NAMALWA (cell line): ENCODE measurements at places on chromosomes 16 and 17.

DNA sequence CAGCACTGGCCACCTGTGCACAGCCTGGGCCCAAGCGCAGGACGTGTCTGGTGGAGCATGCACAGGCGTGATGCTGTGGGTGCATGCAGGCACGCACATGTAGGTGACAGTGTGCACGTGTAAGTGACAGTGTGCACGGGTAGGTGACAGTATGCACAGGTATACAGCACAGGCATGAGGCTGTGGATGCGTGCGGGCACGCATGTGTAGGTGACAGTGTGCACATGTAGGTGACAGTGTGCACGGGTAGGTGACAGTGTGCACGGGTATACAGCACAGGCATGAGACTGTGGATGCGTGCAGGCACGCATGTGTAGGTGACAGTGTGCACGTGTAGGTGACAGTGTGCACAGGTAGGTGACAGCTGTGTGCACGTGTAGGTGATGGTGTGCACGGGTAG is 7.9 kb downstream of the RPUSD1 start:
- DNase-seq: no peak

DNA sequence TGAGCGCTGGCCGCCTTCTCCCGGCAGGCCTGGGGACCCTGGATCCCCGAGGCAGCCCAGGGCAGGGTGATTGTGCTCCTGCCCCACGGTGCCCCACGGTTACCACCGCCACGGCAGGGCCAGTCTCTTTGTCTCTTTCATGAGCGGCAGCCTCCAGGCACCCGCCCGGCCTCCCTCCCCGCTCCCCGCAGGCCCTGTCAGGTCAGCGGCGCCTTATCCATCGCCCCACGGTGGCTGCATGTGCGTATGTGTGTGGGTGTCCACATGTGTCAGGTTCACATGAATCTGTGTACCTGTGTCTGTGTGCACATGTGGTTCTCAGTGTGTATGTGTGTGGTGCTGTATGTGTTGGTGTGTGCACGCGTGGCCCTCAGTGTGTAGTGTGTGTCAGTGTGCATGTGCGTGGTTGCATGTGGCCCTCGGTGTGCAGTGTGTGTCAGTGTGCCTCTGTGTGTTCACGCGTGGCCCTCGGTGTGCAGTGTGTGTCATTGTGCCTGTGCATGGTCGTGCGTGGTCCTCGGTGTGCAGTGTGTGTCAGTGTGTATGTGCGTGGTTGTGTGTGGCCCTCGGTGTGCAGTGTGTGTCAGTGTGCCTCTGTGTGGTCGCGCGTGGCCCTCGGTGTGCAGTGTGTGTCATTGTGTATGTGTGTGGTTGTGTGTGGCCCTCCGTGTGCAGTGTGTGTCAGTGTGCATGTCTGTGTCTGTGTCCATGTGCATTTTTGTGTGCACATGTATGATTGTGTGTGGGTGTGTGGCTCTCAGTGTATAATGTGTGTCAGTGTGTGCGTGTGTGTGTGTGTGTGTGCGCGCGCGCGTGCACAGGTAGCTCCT is 239.2 kb upstream of the GSE1 start:
- no peak for DNase-seq

DNA sequence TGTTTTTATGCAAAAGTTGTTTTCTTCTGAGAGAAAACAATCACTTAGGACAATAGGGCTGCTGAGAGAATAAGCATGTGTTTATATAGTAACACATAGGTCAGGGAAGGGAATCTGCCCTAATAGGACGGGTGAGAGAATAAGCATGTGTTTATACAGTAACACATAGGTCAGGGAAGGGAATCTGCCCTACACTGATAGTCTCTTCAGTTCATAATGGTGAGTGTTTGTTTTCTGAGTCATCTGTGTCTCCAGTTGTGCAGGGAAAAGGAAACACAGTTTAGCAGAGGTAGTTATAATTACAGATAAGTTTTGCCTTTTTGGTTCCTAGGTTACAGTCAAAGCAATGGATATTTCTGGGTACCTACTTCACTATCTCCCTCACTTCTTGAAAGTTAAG is 252.3 kb upstream of the CA10 start:
- DNase-seq: no peak

- peak; percentile 25 for DNase-seq
Observed at GRCh38 chr16:74469946-74470478, 48.7 kb upstream of the CLEC18B start.

DNA sequence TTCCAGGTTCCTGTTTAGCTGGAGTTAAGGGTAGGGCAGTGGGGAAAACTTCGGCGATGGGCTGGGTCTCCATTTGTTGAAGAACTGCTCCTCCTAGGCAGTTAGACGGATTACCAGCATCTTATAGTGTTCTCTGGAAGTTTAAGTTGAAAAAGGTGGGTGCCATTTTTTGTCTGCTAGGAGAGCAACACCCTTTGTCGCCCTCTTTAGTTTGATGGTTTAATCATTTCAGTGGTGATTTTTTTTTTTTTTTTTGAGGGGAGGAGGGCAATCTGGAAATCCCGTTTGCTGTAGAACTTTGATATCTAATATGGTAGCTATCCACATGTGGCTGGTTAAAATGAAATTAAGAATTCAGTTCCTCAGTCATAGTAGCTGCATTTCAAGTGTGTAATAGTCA is 4.1 kb downstream of the UBFD1 start:
- DNase-seq: peak; percentile 35

- DNase-seq: peak; percentile 29
Observed at GRCh38 chr17:30780343-30780742, 44.1 kb downstream of the CRLF3 start.

DNA sequence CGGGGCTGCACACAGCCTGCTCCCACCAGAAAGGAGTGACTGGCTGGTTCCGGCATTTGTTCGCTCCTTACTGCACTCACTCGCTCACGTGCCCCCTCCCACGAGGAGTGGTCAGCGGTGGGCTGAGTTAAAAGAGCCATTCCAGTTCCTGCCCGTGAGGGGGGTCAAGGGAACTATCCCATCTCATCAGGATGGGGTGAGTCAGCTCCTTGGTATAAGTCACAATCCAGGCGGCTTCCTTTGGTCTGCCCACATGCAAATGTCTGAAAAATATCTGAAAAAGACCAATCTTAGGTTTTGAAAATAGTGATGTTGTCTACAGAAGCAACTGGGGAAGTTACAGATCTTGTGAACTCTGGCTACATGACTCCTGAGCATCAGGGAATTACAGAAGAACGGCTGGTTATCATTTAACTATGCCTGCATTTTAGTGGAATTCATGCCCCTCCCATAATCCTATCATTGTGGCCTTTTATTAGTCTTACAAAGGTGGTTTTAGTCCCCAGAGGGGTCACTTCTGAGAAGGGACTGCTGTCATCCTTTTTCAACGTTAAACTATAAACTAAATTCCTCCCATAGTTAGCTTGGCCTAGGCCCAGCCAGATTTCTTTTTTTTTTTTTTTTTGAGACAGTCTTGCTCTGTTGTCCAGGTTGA is 9.8 kb upstream of the TNFSF12 start:
- no peak for DNase-seq

- peak; percentile 52 for DNase-seq
Observed at GRCh38 chr17:30363715-30364202, 15.0 kb upstream of the CPD start.

DNA sequence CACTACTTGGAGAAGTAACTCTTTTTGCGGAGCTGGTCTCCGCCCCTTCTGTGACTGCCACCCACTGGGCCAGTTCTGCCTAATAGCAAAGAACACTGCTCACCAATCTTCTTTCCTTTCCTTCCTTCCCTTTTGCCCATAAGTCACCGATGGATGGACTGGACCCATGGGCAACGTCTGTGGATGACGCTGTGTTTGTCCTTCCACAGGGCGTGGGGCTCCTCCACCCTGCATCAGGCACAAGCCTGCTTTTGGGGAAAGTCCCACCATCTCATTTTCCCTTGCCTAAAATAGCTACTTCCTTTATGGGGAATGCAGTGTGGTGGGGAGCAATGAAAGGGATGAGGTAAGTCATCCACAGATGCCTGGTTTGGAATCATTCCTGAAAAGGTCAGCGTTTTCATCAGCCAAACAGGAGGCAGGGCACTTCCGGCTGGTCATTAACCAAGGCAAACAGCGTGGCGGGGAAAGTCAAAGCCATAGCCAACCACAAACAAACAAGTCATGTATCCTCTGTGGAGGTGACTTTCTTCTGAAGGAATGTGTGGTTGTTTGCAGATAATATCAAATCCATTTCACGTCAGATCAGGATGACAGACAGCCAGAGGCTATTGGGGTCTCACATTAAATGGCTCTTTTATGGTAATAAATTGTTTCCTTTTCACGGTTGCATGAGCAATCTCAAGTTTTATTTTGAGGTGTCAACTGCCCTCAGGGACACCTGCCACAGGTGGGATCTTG is 30.7 kb upstream of the MED9 start:
- no peak for DNase-seq

DNA sequence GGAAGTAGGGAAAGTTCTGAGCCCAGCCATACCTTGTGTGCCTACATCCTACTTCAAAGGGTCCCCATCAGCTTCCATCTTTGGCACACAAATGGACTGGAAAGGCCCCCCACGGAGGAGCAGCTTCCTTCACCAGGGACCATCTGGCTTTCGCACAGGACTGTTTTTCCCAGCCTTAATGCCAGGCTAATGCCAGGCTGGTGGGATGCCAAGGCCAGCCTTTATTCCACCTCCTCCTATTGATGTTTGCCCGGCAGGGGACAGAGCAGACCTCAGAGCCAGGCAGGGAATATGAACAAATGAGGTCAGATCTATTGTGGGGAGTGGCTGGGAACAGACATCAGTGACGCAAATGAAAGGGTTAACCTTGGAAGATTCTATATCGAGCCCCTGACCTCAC is 5.7 kb downstream of the GPR179 start:
- no peak for DNase-seq

- peak; percentile 47 for DNase-seq
Observed at GRCh38 chr17:75843577-75844529, at the start of gene UNC13D. Gene UNC13D, minus strand, starts transcription at chr17:75844404. Its CDS starts 67 bp downstream, at chr17:75844337.

- no peak for DNase-seq
Observed at GRCh38 chr17:9177212-9177611, 155.9 kb downstream of the NTN1 start.

DNA sequence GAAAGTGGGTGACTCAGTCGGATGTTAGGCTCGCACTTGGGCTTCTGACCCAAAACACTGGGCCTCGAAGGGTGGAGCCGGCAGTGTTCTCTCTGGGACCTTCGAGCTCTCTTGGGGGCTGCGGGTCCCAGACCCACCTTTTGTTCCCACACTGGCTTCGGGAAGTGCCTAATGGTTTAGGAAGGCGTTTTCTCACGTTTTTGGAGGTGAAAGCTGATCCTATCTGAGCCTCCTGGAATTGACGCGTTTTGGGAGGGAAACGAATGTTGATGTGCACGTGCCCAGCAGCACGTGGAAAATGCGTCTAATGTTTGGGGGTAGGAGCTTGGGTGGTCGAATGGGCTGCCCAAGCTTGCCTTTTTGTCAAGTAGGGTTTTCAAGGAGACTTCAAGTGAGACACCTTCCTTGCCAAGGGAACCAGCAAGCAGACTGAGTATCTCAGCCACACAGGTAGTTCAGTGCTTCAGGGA is 666 bp downstream of the HGS start:
- DNase-seq: no peak

DNA sequence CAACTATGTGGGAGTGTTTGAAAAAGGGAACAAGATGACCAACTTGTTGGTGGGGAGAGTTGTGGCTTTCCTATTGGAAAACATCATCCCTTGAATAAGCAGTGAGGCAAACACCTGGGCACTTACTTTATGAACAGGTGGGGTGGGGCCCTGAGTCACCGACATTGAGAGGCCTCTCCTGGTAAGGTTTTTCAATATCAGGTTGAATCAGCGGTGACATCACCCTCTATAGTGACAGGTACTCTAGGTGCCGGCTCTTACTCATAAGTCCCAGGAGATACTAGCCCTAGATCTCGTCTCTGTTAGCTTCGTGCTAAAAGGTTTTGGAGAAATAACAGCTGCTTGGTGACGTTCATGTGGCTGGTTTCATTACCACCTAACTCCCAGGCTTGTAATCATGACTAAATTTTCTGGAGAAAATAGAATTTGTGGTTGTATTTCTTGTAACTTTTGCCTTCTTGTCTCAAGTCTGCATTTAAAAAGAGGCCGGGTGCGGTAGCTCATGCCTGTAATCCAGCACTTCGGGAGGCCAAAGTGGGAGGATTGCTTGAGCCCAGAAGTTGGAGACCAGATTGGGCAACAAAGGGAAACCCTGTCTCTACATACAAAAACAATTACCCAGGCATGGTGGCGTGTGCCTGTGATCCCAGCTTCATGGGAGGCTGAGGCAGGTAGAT is 19.3 kb downstream of the CDH1 start:
- DNase-seq: peak; percentile 33

GRCh38 chr17:1515640-1516387 is 598 bp downstream of the INPP5K start:
- DNase-seq: peak; percentile 81

- DNase-seq: no peak
Observed at GRCh38 chr16:64975821-64976220, 146.0 kb downstream of the CDH11 start.

DNA sequence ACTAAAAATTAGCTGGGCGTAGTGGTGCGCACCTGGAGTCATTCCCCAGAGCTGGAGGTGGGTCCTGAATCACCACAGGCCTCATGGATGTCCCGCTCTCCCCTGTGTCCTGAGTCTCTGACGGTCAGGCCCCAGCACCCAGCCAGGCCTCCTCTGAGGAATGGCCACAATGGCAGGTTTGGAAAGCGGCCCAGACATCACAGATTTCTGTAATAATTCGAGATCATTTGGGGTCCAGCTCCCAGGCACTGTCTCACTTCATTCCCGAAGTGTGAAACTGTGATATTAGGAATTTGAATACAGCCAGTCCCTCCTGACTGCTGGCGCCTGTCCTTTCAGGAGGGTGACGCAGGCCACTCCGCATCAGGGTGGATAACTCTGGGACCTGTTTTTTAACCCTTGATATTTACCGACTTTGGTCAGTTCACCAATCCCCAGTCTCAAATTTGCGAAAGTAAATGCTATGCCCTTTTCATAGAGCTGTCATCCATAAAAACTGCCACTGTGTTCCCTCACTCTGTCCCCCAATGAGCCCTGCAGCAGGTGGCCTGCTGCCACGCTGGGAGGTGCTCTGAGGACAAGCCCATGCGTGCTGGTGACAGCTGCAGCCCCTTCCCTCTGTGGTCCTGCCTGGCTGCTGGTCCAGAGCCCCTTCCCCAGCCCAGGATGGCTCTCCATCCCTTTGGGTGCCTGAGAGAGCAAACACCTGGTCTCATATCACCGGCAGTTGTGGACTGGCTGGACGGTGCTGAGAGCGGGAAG is 28.3 kb upstream of the RPTOR start:
- no peak for DNase-seq

- no peak for DNase-seq
Observed at GRCh38 chr16:75861311-75862097, 135.2 kb upstream of the CPHXL start.

GRCh38 chr16:81635063-81635937 is 143.8 kb upstream of the PLCG2 start:
- DNase-seq: no peak

DNA sequence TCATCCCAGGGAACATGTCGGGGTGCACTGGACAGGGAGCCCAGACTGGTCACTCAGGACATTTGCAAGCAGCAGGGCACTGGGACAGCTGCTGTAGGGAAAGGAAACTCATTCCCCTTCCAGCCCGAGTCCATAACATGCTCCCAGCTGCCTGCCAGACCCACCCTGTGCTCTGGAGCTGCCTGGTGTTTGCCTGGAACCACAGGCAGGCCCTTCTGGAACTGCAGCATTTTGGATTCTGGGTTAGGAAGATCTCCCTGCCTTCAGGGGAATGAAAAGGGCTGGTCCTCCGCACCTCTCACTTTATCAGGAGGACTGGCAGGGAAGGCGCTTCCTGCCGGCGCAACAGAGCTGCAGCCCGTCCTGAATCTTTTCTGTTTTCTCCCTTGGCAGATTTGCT is 41.2 kb downstream of the MEAK7 start:
- DNase-seq: no peak
